ENCODE measurements at places on chromosomes 3 and 15.

DNA sequence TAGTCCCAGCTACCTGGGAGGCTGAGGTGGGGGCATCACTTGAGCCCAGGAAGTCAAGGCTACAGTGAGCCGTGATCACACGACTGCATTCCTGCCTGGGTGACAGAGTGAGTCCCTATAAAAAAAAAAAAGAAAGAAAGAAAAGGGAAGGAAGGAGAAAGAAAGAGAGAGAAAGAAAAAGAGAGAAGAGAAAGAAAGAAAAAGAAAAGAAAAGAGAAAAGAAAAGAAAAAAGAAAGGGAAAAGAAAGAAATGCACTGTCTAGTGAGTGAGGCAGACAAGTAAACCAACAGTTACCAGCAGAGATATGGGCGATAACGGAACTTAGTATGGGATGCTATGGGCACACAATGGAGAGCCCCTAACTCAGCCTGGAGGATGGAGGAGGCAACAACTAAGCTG is 37.2 kb upstream of the TSEN2 start:
- DNase-seq = no peak

DNA sequence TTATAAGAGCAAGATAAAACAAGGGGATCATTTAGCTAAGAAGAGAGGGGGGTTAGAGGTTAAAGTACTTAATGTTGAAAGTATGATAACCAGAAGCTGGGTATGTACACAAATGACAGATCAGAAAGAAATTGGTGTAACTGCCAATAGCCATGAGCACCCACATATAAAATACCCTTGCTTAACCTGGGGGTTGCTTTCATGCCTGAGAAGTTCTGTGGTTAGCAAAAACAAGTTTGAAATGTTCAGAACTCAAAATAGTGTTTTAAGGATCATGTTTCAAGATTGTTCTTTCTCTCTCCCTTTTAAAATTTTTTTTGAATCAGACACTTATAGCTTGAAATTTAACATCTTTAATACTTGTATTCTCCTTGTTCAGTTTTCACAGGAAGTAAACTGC is 321.4 kb upstream of the GBE1 start:
- DNase-seq = no peak

DNA sequence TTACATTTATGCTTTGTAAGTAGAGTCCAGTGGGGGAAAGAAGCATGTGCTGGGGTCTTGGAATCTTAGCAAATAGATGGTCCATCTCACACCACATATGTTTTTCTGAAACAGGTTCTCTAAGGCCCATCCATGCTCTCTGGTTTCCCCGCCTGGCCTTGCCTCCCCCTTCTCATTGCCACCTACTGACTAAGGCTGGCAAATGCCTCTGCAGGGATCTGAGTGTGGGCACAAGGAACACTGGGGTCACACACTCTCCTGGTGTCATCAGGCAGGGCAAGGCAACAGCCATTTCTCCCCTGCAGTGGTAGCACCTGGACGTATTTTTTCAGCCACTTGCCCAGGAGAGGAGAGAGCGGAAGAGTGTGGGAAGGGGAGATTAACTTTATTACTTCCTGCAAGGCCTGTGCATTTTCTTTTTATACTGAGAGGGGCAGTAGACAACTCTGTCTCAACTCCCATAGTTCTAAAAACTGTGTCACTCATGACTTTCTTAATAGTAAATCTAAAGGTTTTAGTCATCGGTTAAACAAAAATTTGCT is 804.2 kb upstream of the NECTIN3 start:
- no peak for DNase-seq

GRCh38 chr3:126102011-126102410 is 18.1 kb upstream of the SLC41A3 start:
- no peak for DNase-seq

- no peak for DNase-seq
Observed at GRCh38 chr3:10187944-10188343, 23.2 kb downstream of the IRAK2 start.

- DNase-seq = peak; percentile 41
Observed at GRCh38 chr15:69523010-69524001, 70.7 kb downstream of the RPLP1 start.

- DNase-seq = no peak
Observed at GRCh38 chr3:126350502-126351085, 6.6 kb downstream of the KLF15 start.

GRCh38 chr3:147758771-147759170 is 349.6 kb downstream of the ZIC1 start:
- no peak for DNase-seq

GRCh38 chr3:190229632-190230424 is 92.4 kb downstream of the CLDN1 start:
- no peak for DNase-seq

DNA sequence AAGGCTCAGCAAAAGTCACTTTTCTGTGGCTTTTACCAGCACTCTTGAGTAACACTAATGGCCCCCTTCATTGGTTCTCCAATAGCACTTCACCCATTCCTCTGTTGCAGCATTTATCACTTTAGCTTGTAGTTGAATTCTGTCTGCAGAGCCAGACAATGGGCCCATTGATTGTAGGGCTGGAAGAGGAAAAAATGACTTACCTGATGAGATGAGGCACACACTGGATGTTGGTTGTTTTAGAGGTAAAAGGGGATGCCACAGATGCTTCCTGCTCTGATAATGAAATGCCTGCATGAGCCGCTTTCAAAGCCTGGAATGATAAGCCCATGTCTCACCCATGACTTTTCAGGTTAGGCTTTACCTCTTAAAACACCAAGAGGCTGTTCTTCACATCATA is 64.3 kb downstream of the PLAAT1 start:
- no peak for DNase-seq

DNA sequence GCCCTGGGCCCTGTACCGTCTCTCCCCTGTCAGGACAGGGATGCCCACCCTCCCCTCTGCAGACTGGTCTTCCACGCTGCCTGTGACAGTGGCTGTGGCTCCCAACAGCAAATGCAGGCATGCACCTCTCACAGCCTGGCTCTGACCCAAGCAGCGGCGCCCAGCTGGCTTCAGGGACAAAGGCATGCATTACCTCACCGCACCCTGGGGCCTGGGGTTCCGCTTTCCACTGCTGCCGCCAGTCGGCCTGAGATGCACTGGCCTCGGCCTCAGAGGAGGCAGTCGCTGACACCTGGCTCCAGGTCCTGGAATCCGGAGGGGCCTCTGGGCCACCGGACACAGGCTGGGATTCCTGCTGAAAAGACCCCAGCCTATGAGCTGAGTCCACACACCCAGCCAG is 70.3 kb downstream of the SCN5A start:
- DNase-seq = no peak

DNA sequence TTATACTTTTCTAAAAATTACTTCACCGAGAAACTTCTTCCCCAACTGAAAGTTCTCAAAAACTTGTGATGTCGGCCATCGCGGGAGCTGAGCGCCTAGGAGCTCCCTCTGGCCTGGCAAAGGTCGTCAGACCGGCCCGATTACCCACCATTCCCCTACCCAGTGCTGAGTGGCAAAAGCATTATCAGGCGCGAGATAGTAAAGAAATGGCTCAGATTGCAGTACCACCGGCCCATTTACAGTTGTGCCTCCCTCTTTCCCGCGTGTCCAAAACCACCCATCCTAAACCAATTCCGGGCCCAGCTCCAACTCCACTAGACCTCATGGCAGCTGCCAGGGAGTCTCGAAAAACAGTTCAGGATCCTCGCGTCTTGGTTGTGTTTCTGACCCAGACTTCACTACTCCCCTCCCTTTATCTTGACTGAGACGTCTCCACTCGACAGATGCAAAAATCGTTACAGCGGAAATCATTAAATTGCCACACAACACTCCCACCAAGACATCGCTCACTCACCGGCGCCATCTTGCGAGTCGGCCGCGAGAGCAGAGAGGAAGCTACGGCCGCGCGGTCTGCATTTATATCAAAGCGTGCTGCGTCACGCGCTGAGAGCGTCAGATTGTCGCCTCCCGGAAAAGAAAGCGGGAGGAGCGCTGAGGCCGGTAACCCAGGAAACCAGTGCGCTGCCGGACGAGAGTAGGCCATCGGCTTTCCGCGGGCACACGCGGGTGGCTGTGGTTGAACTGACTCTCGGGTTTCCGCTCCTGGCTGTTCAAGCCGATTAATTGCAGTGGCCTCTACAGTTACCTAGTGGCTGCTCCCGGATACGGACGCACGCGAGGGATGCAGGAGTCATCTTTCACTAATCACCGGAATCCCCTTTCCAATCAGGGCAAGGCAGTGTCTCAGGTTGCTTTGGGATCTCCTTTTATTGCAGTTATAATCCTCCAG is at the start of gene RPL22L1:
Gene RPL22L1, minus strand, starts transcription at position 551 of the 949 bp plus-strand sequence. Its CDS starts 28 bp downstream, at position 523.
- DNase-seq = peak; percentile 87

DNA sequence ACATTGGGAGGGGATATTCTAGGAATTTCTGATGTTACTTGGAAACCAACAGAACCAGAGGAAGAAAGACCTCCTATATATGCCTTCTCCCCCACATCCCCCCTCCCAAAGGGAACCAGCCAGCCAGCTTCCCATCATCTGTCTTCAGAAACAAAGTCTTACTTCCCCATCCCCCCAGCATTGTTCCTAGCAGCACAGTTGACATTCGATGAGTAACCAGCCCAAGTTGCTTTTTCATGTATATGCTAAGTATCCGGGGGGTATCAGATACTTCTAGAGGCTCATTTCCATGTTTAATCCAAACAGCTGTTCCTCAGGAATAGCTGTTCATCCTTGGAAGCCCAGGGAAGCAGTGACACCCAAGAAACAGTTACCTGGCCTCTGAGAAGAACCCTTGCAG is 16.0 kb downstream of the RMDN3 start:
- DNase-seq = no peak

DNA sequence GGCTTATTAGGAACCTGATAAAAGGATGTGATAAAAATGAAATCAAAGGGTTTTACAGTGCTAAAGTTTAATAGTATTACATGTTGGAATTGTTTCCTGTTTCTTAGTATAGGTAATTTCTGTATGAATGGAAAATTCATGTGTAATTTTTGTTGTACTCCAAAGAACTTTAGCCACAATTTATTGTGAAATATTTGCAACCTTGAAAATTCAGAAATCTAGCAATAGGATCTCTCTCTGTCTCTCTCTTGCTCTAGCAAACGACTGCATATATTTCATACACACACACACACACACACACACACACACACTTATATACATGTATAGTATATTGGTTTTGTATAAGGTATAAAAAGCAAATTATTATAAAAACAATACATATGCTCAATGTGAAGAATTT is 59.6 kb downstream of the PIAS1 start:
- no peak for DNase-seq

GRCh38 chr3:18422972-18423371 is 2.2 kb downstream of the SATB1 start:
- no peak for DNase-seq

GRCh38 chr15:95439922-95440376 is 890.6 kb upstream of the NR2F2 start:
- no peak for DNase-seq

DNA sequence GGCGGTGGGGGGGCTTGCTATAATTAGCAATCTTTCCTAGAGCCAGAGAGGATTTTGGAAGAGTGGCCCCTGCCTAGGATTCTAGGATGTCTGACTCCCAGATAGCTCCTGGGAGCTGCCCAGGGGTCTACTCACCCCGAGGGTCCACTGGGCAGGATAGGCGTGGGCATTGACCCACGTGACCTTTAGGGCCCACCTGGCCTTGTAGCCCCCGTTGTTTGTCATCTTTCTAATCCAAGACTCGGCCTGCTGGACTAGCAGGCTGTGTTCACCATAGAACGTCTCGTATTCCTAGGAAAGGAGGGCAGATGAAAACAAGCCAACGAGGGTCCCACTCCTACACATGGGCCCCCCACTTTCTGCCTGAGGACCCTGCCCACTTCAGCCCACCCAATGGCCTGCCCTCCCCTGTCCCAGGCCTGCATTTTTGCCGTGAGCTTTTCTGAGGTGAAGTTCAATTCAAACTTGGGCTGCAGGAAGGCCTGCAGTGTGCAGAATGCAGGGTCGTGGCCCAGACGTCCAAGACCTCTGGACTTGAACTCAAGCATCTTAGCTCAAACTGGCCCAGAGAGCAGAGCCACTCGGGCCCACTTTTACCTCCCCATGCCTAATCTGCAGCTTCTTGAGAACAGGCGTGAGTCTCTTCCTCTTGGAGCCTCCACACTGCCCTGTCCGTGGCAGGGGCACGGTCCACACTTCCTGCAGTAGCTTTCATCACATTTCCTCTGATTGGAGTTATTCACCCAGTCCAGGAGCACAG is 41.5 kb downstream of the MUC4 start:
- no peak for DNase-seq

GRCh38 chr3:89402051-89402450 is 294.6 kb downstream of the EPHA3 start:
- DNase-seq = no peak

DNA sequence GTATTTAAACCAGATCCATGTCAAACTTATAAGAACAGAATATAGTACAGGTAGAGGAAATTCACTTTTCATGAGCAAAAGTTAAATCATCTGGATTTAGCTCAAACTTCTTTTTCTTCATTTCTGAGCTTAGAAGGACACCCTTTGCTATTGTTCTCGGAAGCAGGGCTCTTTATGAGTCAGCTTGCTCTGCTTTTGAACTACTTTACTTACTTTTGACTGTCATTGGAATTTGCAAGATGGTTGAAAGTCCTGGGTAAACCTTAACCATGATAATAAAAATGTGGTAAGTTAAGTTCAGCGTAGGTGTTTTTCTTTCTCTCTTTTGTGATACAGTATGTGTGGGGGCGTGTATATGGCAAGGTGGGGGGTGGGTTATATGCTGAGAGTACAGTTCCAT is 312.7 kb upstream of the DPH6 start:
- DNase-seq = no peak

GRCh38 chr15:40320931-40321371 is 2.5 kb upstream of the INAFM2 start:
- no peak for DNase-seq

GRCh38 chr3:85567071-85567676 is 608.4 kb downstream of the CADM2 start:
- DNase-seq = no peak

DNA sequence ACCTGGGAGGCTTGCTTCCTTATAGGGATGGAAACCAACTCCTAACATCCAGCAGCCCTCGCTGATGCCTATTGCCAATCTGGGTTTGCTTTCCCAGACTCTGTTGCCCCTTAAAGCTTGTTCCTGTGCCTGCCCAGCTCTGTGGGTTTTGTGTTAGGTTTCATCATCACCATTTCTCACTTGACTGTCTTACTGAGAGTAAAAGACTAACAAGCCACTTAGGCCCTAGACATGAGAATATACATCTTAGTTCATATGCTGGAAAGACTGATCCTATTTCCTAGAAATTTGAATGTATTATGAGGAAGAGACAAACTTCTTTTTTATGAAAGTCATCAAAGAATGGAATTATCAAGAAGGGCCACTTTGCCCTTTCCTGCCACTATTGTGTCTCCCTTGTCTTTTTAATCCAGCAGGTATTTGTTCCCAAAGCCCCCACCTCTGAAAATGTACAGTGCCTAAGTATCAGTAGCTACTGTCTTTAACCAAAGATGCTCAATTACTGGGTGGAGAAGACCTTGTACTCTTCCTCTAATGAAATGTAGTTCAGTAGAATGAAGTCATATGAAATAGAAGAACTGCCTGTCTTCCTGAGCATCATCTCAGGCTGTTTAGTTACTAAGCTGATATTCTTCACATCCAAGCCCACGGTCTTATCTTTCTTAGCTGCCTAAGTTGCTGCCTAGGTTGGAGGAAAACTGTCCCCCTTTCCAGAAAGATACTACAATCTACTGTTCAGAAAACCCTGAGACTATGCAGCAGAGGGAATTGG is 59.8 kb upstream of the ZPLD1 start:
- DNase-seq = no peak

- no peak for DNase-seq
Observed at GRCh38 chr3:146972726-146973125, 367.6 kb upstream of the PLSCR5 start.

All from activated T-helper 1 cell treated with Interleukin-2 at 50 U/mL for 16 hours (primary cell).